ENCODE measurements at places on chromosomes 2 and 18.

GRCh38 chr2:119549241-119549640, 5.0 kb downstream of the CFAP221 start:
- DNase-seq = no peak

- DNase-seq = no peak
Observed at GRCh38 chr2:70886541-70886987, 49.1 kb upstream of the ATP6V1B1 start.

GRCh38 chr2:11140492-11140891, 14.8 kb upstream of the SLC66A3 start:
- DNase-seq = no peak

DNA sequence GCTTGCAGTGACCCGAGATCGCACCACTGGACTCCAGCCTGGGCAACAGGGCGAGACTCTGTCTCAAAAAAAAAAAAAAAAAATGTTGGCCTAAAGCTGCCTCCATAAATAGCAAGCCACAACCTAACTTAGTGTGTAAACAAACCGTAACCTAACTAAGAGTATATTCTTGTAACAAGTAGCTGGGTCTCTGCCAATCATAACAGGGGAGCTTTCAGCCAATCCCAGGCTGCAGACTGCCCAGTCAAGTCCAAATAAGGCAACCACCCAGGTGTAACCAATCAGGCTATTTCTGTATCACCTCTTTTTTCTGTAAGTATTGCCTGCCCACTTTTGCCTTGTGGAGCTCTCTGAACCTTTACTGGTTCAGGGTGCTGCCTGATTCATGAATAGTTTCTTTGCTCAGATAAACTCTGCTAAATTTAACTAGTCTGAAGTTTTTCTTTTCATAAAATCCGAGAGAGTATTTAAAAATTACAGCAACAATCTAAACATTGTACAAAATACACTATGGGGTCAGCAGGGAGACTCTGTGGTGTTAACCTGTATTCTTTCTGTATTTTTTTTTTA, 4.5 kb downstream of the PSTPIP2 start:
- peak; percentile 31 for DNase-seq

- DNase-seq = no peak
Observed at GRCh38 chr2:113015655-113016054, 10.4 kb downstream of the IL36A start.

DNA sequence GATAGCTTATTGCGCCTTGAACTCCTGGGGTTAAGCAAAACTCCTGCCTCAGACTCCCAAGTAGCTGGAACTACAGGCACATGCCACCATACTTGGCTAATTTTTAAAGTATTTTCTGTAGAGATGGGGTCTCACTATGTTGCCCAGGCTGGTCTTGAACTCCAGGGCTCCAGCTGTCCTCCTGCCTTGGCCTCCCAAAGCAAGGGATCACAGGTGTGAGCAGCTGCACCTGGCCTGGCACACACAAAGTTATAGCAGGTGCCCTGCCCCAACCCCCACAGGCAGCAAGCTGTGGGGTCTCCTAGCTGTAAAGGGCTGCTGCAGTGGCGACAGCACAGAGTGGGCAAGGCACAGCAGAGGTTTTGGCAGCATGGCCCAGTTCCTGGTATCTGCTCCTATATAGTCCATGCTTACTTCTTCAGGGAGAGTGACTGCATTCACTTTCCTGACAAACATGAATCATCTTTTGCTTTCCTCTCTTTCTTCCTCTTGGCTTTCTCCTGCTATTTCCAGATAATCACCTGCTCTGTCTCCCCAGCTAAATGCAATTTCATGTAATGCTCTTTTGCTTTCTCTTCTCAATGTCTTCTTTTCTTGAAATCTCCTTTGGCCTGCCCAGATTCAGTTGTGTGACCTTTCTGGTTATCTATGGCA, 27.3 kb upstream of the METAP1D start:
- no peak for DNase-seq

- DNase-seq = no peak
Observed at GRCh38 chr2:108297436-108298141, 8.9 kb downstream of the SULT1C2 start.

GRCh38 chr2:234399451-234400246, 97.2 kb downstream of the ARL4C start:
- DNase-seq = no peak

- DNase-seq = no peak
Observed at GRCh38 chr2:11891671-11892440, 145.4 kb downstream of the LPIN1 start.

- no peak for DNase-seq
Observed at GRCh38 chr18:13801260-13801601, 22.7 kb upstream of the MC5R start.

- no peak for DNase-seq
Observed at GRCh38 chr18:3667255-3668137, 217.5 kb downstream of the TGIF1 start.

DNA sequence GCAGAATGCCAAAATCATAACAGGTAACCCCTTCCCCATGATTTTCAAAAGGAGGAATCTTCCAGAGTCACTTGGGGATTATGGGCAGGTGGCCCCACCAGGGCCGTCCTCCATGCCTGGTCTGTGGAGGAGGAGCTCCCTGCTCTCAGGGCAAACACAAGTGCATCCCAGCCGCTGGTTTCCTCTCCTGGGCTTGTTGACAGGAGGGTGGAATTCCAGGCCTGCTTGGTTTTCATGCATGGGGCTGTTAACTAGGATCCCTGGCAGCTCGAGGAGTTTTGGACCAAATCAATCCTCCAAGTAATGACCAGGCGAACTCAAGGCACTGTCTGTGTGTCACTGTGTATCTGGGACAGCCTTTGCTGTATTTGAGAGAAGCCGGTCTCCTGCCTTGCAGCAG, 45.3 kb downstream of the FOSL2 start:
- DNase-seq = no peak

- DNase-seq = peak; percentile 23
Observed at GRCh38 chr18:10131460-10132395, 217.9 kb downstream of the VAPA start.

DNA sequence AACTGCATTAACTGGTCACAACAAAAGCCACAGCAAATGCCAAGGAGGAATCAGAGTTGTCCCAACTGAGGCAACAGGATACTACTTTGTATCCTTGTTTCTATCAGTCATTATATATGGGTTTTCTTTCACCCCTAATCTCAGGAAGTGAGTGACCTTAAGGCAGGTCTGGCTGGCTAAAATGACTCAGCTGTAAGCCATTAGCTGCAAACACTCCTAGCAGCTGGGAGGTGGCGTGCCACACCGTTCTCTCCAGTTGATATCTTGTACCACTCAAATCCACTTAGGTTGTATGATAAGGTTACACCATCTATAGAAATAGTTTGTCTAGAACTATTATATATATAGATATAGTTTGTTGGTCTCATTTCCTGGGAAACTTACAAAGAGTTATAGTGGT, 171.1 kb upstream of the MC4R start:
- no peak for DNase-seq

- DNase-seq = no peak
Observed at GRCh38 chr2:160870729-160871465, 289.3 kb upstream of the TANK start.

GRCh38 chr2:10826026-10826425, 13.4 kb upstream of the PDIA6 start:
- DNase-seq = no peak

DNA sequence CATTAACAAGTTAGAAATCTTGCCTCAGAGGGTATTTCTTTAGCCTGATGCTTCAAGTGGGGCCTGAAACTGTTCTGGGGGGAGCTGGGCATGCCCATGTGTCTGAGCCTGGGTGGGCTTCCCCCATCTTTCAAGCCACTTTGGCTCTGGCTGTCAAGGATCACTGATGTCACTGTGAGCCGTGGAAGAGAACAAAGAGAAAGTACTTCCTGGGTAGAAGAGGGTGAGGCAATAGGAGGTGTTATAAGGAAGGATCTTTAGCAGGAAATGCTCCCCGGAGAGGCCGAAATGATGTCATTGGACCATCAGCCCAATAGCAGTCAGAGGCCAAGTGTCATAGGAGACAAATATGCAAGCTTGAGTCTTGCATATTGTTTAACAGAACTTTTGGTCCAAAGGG, 228.4 kb upstream of the MEX3C start:
- no peak for DNase-seq

GRCh38 chr2:84038866-84039265, 420.2 kb downstream of the SUCLG1 start:
- DNase-seq = peak; percentile 67

DNA sequence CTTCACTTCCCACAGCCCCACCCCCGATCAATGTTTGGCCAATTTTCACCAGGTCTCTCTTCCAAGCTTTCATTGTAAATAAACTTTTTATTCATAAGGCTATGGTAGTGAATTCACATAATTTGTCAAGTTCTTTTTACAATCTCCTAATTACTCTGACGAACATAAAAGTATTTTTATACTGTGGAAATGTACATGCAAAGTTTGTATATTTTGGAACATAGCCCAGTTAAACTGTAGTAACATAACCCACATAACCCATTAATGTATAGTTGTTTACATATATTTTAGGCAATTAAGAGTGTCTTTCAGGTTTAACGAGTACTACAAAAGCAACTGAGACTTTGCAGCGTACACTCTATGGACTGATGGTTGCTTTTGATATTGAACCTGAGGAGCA, 228.3 kb upstream of the ERBB4 start:
- no peak for DNase-seq

GRCh38 chr2:189421644-189422043, 19.6 kb upstream of the WDR75 start:
- DNase-seq = no peak

- DNase-seq = peak; percentile 72
Observed at GRCh38 chr2:73984203-73984921, at the start of gene TET3. TSS of gene TET3 (plus strand) at chr2:73984910. CDS start at chr2:73986404, 1,494 bp downstream.

DNA sequence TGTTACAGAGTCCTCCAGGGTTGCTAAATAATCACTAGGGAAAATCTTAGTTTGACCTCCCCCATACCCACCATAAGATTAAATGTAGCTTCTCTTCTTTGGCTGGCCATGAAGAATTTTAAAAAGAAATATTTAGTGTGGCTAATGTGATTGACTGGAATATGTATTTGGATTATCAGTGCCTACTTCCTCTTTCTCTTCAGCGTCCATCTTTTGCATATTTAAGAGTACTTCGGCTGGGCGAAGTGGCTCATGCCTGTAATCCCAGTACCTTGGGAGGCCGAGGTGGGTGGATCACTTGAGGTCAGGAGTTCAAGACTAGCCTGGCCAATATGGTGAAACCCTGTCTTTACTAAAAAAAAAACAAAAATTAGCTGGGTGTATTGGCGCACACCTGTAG, 28.8 kb downstream of the ADAM23 start:
- DNase-seq = no peak

- peak; percentile 15 for DNase-seq
Observed at GRCh38 chr2:124437811-124438210, 412.7 kb downstream of the CNTNAP5 start.

DNA sequence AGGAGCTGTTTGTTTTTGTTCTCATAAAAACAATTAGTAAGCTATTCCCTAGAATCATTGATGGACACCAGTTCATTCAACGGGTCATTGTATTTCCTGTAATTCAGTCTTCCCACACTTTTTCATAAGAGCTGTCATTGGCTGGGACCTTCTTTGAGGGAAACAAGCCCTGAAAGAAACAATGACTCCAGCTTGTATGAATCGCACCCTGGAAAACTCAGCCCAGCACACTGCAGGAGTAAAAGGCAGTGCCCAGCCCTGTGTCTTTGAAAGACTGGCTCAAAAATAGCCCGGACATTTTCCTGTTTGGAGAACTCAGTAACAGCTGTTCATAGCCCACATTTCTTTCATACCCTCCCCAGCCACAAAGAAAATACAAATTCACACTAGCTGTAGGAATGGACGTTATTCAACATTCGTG, 81.5 kb downstream of the NCKAP5 start:
- no peak for DNase-seq

DNA sequence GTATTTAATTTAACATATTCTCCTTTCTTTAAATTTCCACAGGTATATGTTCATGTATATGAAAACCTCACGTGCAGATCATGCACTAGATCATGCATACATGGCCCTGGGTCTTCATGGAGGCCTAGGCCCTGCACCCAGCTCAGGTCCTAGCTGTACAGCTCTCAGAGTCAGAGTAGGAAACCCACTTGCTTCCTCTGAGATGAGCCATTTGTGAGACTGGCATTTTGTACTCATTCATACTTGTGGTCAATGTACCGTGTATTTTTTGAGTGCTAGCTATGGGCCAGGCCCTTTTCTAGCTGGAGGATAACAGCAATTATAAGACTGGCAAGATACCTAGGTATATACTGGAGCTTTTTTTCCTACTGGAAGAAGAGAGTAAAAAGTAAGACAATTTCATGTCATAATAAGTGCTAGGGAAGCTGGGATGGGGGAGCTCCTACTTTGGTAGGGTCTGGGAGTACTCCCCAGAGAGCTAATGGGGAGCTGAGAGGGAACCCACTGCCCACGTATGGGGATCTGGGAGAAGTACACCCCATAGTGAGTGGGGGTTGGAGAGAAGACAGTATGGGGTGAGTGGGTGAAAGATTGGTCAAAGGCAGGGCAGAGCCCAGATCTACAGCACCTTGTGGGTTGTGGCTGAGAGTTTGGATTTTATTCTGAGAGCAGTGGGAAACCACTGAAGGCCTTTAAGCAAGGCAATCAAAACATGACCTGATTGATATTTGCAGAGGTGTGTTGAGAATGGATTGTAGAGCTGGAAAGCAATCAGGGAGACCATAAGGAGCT, 72.0 kb downstream of the POLE4 start:
- no peak for DNase-seq

DNA sequence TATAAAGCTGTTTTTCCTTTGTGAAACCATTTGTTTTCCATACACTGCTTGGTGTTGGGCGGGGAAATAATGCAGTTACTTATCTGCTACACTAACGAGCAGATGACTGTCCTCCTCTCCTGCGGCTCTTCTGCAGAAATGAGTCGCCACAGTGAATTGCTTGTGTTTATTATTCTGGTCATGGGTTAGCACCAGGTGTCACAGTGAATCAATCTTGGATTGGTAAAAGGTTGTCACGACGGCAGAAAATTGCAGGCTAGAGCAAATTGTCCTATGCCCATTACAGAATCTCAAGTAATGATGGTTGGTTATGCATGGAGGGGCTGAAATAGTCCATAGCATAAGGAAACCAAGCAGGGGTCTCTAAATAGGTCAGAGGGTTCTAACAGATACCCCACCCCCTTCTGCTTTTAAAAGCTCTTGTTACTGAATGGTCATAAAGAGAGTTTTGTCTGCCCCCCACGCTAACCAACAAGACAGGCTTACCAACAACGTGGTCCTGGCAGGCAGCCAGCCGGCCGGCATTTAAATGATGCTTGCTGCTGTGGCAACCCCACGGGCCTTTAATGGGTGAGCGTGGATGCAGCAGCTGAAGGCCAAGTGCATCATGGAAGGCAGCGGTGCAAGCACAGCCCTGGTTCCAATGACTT, 29.5 kb downstream of the RAB31 start:
- DNase-seq = no peak
